Stimulated activated CD4-positive, alpha-beta T cell treated with anti-CD3 and anti-CD28 coated beads, Interleukin-2, amount 100 ng/mL, for 4 hours (primary cell): ENCODE measurements at places on chromosomes 13 and 19.

DNA sequence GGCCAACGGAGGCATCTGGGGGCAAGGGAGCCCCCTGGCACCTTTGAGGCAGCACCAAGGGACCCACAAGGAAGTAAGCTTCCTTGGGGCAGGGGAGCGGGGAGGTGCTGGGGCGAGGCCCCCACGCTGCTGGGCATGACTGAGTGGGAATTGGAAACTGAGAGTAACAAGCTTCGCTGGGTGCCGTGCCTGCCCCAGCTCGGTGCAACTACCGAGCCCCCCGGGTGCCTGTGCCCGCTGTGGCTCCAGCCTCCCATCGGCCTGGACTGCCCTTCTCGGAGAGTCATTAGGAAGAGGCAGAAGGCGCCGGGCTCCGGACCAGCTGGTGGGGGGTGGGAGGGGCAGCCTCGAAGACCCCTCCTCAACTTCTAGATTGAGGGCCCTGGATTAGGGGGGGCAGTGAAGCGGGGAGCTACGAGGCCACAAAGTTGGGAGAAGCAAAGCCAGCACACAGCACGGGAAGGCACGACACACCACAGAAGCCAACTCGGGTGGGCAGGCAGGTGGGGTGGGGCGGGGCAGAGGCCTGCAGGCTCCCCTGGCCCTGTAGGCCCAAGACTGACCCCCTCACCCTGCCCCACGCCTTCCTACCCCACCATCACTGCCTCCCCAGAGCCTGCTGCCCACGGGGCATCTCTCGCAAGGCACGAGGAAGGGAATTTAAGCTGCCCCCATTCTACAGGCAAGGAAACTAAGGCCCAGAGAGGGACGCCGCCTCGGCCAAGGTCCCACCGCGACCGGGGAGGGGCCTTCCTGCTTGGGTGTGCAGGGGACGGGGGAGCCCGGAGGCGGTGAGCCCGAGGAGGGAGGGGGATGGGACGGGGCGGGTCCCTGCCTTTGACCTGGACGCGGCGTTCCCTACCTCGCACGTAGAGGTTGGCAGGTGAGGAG lies 83.2 kb downstream of the PTPRS start:
- no peak for DNase-seq

GRCh38 chr13:106688940-106689339 lies 121.0 kb upstream of the ARGLU1 start:
- no peak for DNase-seq

GRCh38 chr19:54422136-54422535 lies 6.9 kb downstream of the TTYH1 start:
- DNase-seq: no peak

- DNase-seq: no peak
Measured at GRCh38 chr13:63567031-63567430, 2151.4 kb upstream of the PCDH20 start.

DNA sequence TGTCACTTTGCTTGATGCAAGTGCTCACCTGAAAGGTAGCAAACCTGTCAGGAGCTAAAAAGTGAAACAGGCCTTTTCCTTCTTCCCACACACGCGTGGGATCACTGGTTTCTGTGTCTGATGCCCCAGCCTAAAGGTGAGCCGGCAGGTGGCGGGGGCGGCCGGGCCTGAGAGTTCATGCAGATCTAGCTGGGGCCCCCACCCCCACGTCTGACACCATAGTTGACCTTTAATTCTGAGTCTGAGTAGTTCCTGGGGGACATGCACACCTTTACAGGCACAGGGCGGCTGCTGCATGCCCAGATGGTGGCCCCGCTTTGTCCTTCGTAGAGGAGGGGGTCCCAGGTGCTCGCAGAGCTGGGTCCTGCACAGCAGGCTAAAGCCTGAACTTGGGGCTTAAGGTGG lies 345.3 kb downstream of the TEX29 start:
- DNase-seq: no peak

GRCh38 chr13:100214886-100215285 lies 126.0 kb downstream of the PCCA start:
- DNase-seq: no peak

DNA sequence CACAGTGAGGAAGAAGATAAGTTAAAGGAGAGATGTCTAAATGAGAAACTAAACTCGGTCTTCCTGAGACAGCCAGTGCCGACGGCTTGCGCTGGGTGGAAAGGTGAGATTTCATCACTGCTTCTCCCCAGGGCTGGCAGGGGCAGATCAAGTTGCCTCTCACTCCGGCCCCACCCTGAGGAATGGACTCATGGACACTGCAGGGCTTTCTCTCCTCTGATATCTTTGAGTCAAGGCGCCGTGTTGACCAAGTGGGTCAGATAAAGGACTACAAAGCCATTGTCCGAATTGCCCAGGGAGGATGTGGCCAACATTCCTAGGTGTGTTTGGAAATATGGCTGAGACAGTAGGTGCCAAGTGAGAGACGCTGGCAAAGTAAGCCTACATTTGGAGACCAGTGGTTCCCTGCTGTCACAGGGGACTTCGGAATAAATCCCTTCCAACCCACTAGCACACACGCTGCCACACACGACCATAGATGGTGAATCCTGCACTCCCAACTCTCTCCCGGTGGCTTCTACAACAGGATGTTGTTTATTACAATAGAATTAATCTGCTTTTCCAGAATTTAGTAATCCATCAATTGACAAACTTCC lies 156.5 kb upstream of the TSC22D1 start:
- no peak for DNase-seq

- no peak for DNase-seq
Measured at GRCh38 chr13:45670189-45670885, 31.8 kb upstream of the CBY2 start.

- no peak for DNase-seq
Measured at GRCh38 chr19:33280351-33280921, 21.9 kb downstream of the CEBPA start.

- no peak for DNase-seq
Measured at GRCh38 chr13:103030776-103031175, 35.4 kb downstream of the SLC10A2 start.

- no peak for DNase-seq
Measured at GRCh38 chr13:112859817-112860190, 109.2 kb upstream of the MCF2L start.

GRCh38 chr13:89113744-89114143 lies 1442.6 kb downstream of the SLITRK5 start:
- DNase-seq: no peak

GRCh38 chr19:17294051-17294891 lies 9.0 kb downstream of the ABHD8 start:
- DNase-seq: no peak

GRCh38 chr19:29529646-29530539 lies 4.1 kb downstream of the VSTM2B start:
- no peak for DNase-seq

DNA sequence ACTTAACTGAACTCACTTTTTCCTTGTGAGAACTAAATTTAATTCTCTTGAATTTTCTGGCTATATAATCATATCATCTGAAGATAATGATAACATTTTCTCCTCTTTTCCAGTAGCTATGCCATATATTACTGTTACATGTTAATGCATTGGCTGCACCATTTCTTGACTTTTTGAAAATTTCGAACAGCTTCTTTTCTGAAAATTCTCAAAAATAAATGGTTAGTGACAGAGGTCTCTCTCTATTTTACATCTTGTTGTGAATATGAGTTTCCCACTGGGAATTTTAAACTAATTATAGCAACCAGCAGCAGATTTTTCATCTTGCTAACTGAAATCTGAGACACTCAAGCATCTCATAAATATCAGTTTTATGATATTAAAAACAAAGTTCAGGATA lies 30.6 kb downstream of the MBNL2 start:
- DNase-seq: no peak

DNA sequence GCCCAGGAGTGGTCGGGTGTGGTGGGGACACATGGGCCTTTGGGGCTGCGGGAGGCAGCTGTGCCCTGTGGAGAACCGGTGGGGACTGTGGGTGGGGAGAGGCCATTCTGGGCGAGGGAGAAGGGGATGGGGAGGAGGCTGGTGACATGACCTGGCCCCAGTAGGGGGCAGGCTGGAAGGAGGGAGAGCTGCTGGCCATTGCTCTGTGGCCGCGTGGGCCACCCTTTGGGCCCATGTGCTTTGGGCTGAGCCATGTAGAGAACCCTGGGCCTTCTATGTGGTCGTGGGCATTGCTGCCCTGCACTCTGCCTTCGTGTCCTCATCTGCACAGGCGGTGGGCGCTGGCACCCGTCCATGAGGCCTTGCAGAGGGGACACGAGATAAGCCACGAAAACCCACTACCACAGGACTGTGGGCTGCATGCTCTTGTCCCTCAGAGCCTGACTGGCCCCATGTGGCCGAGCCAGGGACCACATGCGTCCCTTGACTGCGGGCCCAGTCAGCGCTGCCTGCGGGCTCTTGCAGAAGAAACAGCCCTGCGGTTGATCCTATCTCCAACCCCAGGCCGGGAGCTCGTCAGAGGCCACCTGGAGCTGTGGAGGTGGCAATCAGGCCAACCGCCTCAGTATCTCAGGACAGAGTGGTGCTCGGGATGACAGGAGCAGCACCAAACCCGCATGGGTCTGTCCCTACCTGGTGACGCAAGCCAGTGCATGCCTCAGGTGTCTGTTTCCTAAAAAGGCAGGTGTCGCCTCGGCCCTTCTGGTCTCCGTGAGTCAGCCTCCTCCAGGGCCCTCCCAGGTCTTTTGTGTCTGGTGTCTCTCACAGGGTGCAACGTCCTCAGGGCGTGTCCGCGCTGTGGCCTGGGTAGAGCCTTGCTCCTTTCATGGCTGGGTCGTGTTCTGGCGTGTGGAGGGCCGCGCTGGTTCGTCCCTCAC lies 14.3 kb downstream of the FZR1 start:
- DNase-seq: no peak

GRCh38 chr13:22726726-22727125 lies 454.1 kb upstream of the SGCG start:
- DNase-seq: no peak
